ENCODE measurements at places on chromosomes 13 and 19.
A peak's percentile ranks its signal among the peaks of the same experiment; 100 is the strongest.

DNA sequence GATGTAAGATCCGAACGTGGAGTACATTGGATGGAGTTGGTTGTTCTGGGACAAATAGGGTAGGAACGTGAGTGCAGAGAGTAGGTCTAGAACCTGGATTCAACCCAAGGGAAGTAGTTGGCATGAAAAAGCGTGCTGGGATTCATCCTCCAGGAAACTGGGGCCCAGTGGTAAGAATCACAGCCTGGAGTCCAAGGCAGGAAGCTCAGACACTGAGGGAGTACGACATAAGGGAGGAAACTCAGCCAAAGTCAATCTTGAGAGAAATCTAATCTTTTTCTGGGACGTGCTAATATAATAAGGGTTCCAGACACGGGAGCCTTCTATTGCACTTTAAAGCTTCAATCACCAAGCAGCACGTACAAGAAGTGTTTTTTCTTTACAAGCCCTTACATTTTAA, 46.4 kb downstream of the DLEU7 start:
- no peak for DNase-seq

- DNase-seq: no peak
Measured at GRCh38 chr19:15265850-15266248, 33.6 kb upstream of the EPHX3 start.

GRCh38 chr19:7645656-7646425, 8.9 kb downstream of the STXBP2 start:
- no peak for DNase-seq

DNA sequence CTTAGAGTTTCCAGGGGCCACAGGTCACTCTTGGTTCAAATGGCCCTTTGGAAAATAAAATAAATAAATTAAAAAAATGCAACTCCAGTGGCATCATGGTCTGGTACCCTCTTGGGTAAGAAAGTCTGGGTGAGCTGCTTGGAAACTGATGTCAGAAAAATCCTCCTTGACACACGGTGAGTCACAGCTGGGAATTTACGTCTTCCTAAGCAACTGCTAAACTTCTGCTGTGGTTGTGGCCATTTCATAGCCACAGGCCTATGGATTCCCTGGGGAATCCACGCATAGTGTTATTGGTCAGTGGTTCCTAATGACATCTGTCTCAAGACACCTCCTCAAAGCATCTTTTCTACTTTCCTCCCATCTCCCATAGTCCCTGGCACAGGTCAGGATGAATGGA, 220.8 kb downstream of the COG6 start:
- peak; percentile 34 for DNase-seq

DNA sequence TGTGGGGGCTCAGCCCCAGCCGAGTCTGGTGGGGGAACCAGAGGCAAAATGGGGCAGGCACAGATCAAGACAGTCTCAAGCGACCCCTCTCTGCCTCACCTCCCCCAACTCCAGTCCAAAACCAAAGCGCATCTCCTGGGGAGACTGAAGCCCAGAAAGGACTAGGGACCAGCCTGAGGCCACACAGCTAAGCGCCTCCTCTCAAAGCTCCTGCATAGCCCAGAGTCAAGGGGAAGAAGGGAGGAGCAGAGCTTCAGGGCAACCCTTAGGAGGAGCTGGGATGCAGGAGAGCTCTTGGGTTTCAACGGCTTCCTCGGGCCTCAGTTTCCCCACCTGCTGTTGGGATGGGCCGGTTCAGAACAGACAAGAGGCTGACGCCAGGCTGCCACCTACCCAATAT, 19.9 kb upstream of the SEMA6B start:
- DNase-seq: no peak

DNA sequence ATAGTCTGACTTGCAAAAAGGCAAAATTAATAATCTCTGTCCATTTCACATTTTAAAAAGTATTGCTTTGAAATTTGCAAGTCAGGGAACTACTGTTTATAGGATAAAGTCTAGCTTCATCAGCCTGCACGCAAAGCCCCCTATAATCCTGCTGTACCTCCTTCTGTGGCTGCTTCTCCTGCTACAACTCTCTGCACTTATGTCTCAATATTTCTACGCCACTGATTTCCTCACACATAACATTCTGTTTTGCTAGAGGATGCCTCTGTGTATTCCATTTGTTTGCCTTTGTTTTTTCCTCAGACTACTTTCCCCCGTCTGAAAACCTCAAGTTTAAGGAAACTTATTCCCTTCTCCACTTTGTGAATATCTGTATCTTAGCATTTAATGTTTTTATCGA, 389.9 kb downstream of the RFC3 start:
- no peak for DNase-seq

DNA sequence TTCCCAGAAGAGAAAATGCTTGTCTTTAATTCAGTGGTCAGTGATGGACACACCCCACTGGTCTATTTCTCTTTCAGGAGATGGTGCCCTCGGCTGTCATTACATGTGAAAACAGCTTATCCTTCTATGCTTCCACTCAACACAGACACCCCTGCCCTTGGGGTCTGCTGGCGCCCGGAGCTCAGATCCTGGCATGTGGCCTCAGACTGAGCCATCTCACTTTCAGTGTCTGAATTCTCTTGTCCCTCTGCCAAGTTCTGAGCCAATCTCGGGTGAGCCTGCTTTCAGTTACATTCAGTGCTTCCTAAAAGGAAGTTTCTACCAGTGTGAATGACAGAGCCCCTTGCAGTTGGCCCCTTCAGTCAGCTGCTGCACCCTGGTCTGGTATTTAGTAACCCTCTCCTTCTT, 293.6 kb downstream of the DNAJC15 start:
- DNase-seq: no peak

DNA sequence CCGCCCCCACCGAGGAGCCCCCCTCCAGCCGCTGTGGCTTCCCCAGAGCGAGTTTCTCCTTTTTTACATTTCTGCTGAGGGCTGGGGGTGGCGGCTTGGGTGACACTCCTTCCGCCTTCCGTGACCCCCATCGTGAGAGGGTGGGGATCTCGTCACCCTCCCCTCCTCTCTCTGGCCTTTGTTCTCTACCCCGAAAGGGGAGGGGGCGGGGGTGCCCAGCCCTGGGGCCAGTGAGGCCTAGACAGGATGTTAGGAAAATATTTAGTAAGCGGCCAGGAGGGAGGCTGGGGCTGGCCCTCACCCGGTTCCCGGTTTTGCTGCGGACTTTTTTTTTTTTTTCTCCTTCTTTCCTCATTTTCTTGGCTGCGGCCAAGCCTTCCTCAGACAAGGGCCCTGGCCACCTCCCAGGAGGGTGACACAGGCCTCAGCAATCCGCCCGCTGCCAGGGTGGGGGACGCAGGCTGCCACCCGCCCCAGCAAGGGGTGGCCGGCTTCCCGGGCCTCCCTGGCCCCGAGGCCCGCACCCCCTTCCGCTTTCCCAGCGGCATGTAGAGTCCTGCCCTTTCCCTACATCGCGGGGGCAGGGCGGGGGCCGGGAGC, 3.9 kb downstream of the MIDN start:
- peak; percentile 49 for DNase-seq

- no peak for DNase-seq
Measured at GRCh38 chr19:7715671-7716070, 13.7 kb upstream of the FCER2 start.

GRCh38 chr13:73598020-73598712, 536.0 kb downstream of the KLF12 start:
- DNase-seq: no peak

DNA sequence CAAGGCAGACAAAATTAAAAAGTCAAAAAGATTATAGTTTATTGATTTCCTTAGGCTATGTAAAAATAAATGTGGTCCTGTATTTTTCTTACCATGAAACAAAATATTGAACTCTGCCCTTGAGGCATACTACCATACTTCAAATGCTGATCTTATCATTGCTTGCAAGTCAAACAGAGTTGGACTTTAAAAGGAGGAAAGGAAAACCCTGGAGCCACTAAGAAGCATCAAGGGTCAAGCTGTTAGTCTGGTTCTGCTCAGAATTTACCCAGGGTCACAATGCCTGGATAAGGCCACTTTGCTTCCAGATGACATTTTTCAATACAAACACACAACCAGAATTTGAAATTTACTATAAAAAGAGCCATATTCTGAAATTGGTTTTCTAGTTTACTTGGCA, 2.2 kb upstream of the FREM2 start:
- no peak for DNase-seq

GRCh38 chr19:8499048-8499833, 3.2 kb downstream of the PRAM1 start:
- no peak for DNase-seq

DNA sequence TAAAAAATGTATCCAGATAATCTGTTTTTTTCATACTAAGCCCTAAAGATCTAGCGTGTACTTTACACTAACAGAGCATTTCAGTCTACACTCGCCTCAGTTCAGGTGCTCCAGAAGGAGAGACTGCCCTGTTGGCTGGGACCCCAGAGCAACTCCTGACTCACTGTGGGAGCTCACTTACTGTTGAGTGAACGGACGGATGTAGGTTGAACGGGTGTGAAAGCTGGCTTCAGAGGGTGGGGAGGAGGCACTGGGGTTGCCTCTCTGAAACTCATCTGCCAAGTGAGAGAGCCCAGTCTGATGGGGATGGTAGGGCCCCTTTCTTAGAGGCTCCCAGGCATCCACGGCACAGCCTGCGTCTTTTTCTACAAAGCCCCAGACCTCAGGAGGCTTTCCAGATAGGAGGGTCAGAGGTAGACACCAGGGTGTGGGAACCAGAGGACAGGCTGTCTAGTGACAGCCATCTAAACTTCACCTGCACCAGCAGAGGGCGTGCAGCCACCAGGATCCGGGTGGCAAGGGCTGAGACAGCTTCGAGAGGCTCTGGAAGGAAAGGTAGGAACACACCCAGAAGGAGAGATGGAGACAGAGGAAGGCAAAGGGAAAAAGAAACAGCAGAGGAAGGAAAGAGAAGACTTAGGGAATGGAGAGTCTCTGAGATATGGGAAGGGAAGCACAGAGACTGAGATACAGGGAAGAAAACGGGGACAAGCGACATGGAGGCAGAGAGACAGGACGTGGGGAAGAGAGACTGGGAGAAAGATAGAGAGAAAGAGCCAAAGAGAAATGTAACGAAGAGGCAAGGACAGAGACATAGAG, 3.7 kb downstream of the KASH5 start:
- DNase-seq: peak; percentile 86

DNA sequence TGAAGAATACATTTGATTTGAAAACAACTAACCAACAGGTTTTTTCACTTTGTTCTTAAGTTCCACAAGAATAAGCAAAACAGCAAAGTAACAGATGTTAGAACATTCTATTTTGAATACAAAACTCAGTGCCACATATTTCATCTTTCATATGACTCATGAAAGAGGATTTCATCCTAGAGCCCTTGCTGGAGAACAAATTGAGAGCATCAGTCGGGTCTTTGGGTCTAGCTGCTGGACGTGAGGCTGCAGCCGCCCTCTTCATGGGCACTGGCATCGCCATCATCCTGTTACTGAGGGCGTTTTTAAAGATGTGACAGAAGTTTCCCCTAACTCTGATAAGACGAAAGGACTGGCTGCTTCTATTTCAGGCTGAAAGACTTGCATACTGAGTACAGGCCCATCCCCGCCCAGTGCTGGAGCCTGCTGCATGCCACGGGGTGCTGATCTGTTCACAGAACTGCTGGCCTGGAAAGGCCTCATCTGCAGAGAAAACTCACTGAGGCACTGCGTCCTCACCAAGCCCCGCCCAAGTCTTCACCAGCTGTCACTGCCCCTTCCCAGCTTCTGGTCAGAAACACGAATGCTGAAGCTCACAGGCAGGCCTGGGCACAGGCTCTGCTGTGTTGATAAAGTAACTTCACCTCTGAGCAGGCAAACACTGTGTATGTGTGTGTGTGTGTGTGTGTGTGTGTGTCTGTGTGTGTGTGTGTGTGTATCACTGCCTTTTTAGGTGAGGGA, 101.4 kb downstream of the TUBGCP3 start:
- DNase-seq: no peak

- DNase-seq: peak; percentile 70
Measured at GRCh38 chr19:14006766-14007562, 844 bp upstream of the RFX1 start.

GRCh38 chr13:99377641-99378040, 70.4 kb upstream of the GPR183 start:
- DNase-seq: no peak

GRCh38 chr13:36480726-36481427, 48.6 kb downstream of the CCNA1 start:
- DNase-seq: no peak

- peak; percentile 30 for DNase-seq
Measured at GRCh38 chr19:11693505-11694499, 44.9 kb downstream of the ZNF823 start.

DNA sequence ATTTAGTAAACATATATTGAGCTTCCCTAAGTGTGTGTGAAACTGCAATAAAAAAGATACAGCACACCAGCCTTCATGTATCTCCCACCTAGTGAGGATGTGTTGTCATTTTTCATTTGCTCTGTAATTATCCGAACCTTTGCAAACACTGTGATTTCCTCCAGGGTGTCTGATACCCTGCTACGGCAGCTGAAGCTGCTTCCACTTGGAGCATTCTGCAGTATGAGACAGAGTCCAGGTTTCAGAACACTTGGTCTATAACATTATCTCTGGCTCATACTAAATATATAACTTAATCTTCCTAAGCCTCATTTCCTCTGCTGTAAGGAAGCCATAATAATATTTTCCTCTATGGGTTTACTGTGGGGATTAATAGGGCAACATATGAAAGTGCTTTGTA, 1338.1 kb upstream of the SLC10A2 start:
- no peak for DNase-seq

GRCh38 chr13:88112526-88112925, 441.4 kb downstream of the SLITRK5 start:
- DNase-seq: no peak

- DNase-seq: peak; percentile 36
Measured at GRCh38 chr19:53424968-53425597, 6.7 kb upstream of the ZNF761 start.

- DNase-seq: no peak
Measured at GRCh38 chr13:91459485-91459884, 61.1 kb downstream of the GPC5 start.

- DNase-seq: no peak
Measured at GRCh38 chr13:77430377-77430951, 103.6 kb upstream of the MYCBP2 start.

DNA sequence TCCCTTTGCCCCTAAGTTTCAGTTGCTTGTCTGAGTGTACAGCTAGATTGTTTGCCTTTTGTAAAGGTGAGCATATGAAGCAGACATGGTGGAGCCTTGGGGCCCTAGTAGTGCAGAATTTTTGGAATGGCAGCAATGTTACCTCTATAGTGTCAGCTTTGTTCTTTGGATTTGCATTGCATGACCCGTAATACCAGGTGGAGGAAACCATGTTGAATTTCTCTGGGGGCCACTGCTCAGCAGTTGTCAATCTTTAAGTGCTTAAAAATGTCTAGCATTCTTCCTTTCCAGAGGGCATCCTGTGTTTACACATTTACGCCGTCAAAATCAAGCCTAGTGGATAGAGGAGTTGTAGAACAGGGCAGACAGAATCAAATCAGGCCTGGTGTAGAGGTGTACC, 303.3 kb downstream of the ATP8A2 start:
- no peak for DNase-seq
